ENCODE measurements at places on chromosomes 13 and 19.

- DNase-seq = no peak
Observed at GRCh38 chr13:85853161-85853894, 54.1 kb upstream of the SLITRK6 start.

DNA sequence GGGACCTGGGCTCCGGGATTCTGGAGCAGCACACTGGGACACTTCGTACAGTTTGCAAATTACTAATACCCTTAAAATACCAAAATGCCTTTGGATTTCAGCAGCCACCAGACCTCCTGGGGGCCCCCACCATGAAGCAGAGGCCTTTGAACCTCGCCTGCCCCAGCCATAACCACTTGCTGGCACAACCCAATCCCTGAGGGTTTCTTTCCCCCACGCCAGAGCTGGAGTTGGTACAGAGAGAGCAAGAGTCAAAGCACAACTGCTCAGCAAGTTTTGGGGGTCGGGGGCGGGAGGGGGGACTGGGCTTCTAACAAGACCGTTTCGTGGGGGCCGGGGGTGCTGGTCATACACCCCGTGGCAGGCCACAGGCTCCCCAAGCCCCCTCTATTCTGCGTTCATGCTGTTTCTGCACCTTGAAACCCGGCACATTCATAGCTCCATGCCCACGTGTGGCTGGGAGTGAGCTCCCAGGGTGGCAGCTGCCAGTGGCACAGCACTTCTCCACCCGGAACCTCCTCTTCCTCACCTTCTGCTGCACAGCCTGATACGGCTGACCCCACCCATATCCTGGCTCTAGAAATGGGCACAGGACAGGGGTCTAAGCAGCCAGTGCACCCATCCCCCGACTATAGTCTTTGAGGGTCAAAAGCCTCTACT lies 17.1 kb downstream of the PLEKHF1 start:
- DNase-seq = no peak

GRCh38 chr13:30826911-30827577 lies 79.0 kb upstream of the MEDAG start:
- no peak for DNase-seq

GRCh38 chr19:46221981-46222610 lies 7.4 kb upstream of the IGFL1 start:
- no peak for DNase-seq

GRCh38 chr19:41327576-41328156 lies 17.7 kb downstream of the CCDC97 start:
- peak; percentile 94 for DNase-seq

All from activated CD8-positive, alpha-beta T cell treated with anti-CD3 and anti-CD28 coated beads for 36 hours (primary cell).